Iris pigment epithelial cell (primary cell): ENCODE measurements at places on chromosomes 12 and 14.

- no peak for DNase-seq
Observed at GRCh38 chr14:104516906-104517305, 62.7 kb upstream of the C14orf180 start.

GRCh38 chr14:77061630-77062257, 33.2 kb upstream of the IRF2BPL start:
- DNase-seq, result no peak

GRCh38 chr12:26179826-26180225, 15.5 kb upstream of the SSPN start:
- no peak for DNase-seq

GRCh38 chr12:7857971-7858370, 14.7 kb downstream of the SLC2A14 start:
- DNase-seq, result peak; percentile 1

- no peak for DNase-seq
Observed at GRCh38 chr12:122013791-122014590, 7.7 kb upstream of the BCL7A start.

DNA sequence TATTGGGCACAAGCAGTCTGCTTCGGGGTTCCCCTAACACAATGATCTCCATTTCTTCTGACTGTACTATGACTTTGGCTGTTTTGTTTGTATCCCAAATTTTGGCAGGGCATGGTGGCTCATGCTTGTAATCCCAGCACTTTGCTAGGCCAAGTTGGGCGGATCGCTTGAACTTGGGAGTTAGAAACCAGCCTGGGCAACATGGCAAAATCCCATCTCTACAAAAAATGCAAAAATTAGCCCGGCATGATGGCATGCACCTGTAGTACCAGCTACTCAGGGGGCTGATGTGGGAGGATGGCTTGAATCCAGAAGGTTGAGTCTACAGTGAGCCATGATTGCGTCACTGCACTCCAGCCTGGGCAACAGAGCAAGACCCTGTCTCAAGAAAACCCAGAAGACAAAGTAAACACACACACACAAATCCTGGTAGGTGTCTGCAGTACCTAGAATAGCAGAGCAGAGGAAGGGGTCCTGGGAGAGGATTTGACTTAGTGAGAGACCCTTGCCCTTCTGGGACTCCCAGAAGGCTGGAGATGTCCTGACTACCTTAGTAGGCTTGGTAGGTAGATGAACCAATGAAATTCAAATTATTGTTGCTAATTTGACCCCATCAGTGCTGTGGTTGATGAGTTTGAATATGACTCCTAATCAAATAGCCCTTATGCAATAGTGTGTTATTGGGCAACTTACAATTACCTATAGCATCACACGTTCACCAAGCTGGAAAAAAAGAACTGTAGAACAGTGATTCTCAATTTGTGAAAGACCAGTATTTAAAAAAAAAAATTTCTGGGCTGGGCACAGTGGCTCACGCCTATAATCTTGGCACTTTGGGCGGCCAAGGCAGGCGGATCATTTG, 6.8 kb upstream of the AEBP2 start:
- DNase-seq, result no peak

DNA sequence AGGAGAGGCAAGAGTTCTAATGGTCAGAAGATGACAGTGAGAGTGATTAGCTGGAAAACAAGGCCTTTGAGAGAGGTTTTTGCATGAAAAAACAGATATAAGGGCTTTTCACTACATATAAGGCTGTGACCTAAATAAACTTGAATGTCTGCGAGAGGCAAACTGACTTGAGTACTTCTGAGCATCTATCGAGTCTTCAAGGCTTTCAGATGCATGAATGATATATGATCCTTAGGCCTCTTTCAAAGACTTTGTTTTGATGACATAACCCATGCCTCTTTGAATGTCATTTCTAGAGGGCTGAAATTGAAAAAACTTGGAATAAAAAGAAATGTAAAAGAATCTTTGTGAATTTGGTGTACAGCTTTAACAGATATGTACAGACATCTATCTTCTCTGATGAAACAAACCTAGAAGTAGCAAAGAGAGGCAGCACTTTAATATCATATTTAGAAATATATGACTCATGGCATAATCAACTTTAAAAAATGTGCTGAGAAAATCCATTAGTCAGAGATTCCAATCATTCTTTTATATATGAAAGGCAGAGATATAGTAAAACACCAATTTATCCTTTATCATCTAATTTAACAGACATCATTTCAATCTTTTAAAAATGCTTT, 72.6 kb downstream of the PPM1H start:
- peak; percentile 70 for DNase-seq

GRCh38 chr14:94480809-94481208, 4.8 kb upstream of the SERPINA9 start:
- no peak for DNase-seq
